Activated CD4-positive, alpha-beta T cell treated with anti-CD3 and anti-CD28 coated beads for 24 hours (primary cell): ENCODE measurements at places on chromosomes 1 and 21.

DNA sequence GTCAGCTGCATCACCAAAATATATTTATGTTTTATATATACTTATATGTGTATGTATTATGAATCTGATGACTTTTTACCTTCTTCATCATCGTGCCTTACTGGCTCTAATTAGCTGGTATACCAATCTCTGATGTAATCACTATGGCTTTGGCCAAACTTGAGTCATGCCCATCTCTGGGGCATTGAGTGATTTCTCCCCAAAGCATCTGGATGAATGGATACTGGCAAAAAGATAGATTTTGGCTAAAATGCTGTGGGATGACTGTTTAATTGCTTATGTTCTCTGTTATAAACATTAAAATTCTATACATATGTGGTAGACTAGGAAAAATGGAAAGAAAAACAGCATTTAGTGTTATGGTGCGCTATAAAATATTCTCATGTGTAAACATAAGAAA lies 19.6 kb downstream of the CDKN2C start:
- no peak for DNase-seq

DNA sequence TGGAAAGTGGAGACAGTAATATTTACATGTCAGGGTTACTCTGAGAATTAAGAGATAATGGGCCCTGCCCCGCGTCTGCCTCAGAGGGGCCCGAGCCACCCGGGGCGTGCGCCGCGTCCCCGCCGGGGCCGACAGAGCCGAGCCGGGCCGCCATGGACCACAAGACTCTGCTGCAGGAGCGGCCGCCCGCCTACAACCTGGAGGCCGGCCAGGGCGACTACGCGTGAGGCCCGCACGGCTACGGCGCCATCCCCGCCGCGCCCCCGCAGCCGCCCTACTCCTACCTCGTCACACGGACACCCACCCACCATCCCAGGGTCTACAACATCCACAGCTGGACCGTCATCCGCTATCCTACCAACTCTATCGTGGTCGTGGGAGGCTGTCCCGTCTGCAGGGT lies 35.1 kb upstream of the LRRC39 start:
- no peak for DNase-seq

DNA sequence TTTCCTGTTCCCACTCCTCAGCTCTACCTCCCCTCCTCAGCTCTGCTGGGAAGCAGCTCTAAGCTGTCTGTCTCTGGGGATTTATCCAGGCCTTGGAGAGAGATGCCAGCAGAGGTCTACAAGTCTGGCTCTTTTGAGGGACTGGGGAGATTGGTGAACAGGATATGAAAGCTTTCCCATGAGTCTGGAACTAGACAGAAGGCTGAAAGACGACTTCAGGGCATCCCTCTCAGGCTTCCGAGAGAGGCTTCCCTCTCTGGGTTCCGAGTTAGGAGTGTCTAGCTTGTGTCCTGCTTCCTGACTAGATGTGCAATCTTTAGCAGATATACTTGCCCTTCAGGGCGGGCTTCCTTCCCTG lies 733 bp downstream of the TMEM35B start:
- peak; percentile 2 for DNase-seq

GRCh38 chr1:10253755-10254154 lies 43.4 kb downstream of the KIF1B start:
- no peak for DNase-seq

GRCh38 chr1:233959102-233959501 lies 54.6 kb downstream of the SLC35F3 start:
- no peak for DNase-seq

- DNase-seq, result no peak
Observed at GRCh38 chr1:156703336-156703735, 2.0 kb downstream of the CRABP2 start.

- DNase-seq, result no peak
Observed at GRCh38 chr1:63671514-63671913, 78.3 kb downstream of the PGM1 start.

- no peak for DNase-seq
Observed at GRCh38 chr1:230228236-230228897, 161.3 kb downstream of the GALNT2 start.

DNA sequence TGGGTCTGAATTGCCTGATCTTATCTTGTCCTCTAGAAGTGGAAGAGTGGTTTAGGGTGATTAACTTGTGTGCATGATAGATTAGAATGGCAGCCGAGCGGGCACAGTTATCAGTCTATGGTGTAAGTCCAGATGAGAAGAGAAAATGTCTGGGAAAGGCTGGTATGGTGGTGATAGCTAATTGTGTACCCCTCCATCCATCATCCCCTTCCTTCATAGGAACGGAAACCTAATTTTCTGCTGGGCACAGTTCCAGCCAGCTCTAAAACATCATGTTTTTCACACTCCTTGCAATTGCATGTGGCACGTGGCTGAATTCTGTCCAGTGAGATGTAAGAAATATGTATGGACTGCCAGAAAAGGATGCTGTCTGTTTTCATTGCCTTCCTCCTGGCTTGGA lies 40.9 kb upstream of the ZP4 start:
- DNase-seq, result no peak

GRCh38 chr1:238530209-238530851 lies 639.6 kb upstream of the ZP4 start:
- DNase-seq, result no peak

DNA sequence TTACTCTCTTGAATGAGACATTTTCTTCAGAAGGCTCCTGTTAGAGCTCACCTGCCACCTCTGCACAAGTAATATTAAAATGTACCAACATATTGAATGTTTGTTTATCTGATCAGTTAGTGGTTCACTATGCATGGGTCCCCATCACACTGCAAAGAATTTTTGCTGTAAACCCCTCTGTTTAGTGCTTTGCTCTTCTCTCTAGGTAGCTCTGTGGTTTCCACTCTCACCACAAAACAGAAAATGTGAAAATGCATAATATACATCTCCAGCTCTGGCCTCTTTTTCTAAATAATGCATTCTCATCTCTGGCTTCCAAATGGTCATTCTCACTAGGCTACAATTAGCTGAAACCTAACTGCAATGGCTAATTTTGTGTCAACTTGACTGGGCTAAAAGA lies 176.7 kb downstream of the TRIM33 start:
- no peak for DNase-seq

- no peak for DNase-seq
Observed at GRCh38 chr1:78165816-78166215, 120.0 kb downstream of the GIPC2 start.

DNA sequence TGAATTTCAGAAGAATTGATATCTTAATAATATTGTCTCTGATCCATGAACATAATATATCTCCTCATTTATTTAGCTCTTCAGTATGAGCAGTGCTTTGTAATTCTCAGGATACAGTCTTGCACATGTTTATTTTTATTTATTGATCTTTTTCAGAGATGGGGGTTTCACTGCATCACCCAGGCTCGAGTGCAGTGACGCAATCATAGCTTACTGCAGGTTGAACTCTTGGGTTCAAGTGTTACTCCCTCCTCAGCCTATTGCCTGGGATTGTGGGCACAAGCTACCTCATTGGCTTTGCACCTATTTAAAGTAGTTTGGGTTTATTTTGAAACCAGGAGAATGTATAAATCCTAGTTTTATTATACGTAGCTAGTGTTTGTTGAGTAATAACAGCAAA lies 4.7 kb downstream of the RPS6KC1 start:
- no peak for DNase-seq

DNA sequence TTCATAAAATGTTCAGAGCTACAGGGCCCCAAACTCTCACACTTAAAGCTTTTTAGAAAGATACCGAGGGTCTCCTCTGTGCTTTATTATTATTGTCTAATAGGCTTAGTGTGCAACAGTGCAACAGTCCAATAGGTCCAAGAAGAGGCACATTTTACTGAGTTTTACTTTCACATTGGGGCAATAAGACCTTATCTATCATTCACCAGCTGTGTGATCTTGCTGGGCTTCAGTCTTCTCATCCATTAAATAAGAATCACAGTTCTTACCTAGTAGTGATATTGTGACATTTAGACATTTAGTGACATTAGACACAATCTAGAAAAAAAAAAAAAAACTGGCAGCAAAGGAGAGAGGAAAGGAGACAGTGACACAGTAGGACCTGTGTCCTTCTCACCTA lies 175.8 kb upstream of the NFIA start:
- DNase-seq, result no peak

DNA sequence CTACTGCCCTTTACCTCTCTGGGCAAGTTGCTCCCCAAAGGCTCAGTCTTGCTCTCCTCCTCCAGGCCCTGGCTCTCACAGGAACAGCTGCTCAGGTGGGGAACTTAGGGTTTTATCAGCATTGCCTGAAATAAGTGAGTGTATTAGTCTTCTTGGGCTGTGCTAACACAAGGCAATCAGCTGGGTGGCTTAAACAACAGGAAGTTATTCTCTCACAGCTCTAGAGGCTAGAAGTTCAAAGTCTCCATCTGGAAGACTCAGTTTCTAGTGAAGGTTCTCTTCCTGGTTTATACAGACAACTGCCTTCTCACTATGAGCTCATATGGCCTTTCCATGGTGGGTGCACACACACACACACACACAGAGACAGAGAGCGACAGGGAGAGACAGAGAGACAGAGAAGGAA lies 2.8 kb upstream of the CD1C start:
- DNase-seq, result no peak

DNA sequence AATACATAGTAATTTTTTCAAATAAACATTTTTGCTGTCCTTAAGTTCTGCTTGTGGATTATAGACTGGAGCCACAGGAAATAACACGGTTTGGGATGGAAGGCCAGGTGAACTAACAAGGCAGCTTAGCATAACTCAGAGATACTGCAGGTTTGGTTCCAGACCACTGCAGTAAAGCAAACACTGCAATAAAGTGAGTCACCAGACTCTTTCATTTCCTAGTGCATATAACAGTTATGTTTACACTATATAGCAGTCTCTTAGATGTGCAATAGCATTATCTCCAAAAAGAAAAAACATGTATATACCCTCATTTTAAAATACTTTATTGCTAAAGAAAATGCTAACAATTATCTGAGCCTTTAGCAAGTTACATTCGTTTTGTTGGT lies 22.0 kb downstream of the LRRC42 start:
- no peak for DNase-seq

- DNase-seq, result no peak
Observed at GRCh38 chr1:39328586-39329121, 124.2 kb downstream of the MACF1 start.

DNA sequence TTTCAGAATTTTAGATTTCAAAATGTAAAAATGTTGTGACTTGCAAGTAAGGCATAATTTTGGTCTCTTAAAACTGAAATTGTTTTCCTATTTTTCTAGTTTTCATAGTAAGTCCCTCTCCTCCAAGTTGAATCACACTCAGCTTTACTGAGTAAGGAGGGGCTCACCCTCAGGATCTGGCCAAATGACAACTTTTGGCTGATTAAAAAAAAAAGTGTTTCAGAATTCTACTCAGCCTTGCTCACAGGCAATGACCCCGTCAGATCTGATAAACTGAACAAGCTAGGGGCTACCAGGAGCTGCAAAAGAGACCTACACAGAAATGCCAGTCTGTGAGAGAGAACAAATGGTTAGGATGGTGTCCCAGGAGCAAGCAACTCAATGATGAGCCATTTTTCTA lies 159.8 kb downstream of the PBX1 start:
- no peak for DNase-seq

GRCh38 chr21:41583274-41583790 lies 75.4 kb upstream of the TMPRSS2 start:
- no peak for DNase-seq

GRCh38 chr1:174769961-174770549 lies 229.7 kb upstream of the CACYBP start:
- no peak for DNase-seq

DNA sequence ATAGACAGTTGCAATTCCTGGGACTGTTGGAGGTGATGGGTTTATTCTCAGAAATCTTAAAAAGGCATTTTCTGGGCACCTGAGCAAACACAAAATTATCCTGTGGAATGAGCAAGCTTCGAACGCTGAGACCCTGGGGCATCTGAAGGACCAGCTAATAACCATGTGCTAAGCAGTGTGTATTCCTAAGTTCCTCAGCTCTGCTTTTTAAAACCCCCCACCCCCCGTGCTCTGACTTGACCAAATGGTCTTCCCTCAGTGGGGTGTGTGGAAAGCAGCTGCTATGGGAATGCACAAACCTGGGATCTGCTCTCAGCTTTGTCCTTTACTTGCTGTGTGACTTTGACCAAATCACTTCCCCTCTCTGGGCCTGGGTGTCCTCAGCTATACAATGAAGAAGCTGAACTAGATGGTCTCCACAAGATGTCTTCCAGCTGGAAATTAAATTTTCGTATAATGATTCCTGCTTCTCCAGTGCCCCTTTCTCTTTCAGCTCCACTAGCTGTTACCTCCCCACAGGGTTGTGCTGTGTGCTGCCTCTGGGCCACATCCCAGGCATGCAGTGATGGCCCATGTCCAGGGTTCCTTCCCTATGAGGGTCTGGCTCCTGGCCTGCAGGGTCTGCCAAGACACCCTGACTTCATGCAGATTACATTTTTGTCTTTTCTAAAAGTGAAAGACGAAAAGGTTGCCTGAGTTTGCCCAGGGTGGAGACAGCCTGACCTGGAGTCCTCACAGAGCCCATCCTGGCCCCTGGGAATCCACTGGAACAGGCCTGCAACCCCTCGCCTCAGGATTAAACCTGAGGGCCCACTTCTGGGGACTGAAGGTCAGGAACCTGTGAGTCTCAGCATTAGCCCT lies 14.9 kb upstream of the CD247 start:
- DNase-seq, result no peak

GRCh38 chr1:5757187-5757805 lies 234.9 kb downstream of the NPHP4 start:
- DNase-seq, result no peak

DNA sequence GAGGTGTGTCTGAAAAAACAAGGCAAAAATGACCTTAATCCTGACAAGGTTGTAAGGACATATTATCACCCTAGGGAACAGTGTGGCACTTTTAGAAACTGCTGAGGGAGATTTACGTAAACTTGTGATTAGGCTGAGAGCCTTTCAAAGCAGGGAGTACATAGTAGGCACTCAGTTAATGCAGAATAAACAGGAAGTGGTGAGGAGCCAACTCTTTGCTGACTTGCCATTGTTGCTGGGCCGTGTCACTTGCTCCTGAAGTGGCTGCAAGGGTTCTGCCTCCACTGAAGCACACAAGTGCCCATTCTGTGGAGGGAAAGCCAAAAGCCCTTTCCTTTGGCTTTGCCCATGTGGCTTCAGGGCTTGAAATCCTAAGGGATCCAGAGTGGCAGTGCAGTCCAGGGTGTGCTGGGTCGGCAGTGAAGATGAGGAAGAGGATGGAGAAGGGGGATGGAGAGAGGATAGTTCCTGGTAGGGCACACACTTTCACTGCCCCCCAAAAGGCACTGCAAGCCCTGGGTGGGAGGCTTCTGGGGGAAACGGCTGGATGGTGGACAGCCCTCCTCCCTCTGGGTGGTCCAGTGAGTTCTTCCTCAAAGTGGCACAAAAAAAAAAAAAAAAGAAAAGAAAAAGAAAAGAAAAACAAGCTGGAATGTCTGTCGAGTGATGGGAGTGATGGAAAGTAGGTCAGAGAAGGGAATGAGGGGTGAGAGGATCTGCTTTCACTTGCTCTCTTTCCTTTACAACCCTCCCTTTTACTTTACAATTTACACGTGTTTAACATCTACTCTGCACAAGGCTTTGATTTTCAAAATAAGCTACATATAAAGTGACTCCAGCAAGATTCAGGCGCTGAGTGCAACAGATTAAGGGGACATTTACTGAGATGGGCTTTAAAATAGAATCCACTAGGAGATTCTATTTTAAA lies 13.7 kb upstream of the RHEX start:
- no peak for DNase-seq
